ENCODE measurements at places on chromosomes 4 and X.

- DNase-seq: no peak
Measured at GRCh38 chr4:137946453-137947174, 295.5 kb downstream of the SLC7A11 start.

DNA sequence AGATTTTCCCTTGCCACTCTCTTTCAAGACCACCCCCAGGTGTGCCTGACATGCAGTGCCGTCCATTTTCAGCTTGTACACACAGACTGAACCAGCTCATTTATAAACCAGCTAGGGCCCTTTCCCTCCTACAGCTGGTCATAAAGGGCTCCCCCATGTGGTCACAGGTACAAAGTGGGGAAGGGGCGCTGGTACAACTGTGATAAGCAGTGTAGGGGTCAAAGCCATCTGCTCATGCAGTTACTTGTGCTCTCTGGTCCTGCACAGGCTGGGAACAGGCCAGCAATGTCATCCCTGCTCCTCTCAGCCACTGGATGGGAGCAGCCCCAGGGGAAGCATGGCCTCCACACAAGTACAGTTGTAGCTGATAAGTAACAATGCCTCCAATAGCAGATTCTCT lies 20.6 kb downstream of the GABRQ start:
- DNase-seq: no peak

DNA sequence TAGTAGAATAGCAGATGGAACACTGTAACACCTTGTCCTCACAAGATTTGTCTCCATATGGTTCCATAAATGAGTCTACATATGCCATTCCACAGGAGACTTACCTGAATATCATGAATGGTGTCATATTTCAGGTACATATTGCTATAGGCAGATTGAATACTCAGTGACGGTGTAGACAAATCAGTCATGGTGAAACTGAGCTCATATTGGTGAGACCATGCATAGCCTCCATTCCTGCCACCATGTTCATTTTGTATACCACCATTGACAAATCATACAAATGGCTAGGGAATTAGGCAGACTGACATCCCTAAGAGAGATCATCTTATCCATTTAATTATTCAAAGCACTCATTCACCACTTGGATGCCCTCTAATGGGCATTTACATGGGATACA lies 38.0 kb upstream of the SPP1 start:
- no peak for DNase-seq

DNA sequence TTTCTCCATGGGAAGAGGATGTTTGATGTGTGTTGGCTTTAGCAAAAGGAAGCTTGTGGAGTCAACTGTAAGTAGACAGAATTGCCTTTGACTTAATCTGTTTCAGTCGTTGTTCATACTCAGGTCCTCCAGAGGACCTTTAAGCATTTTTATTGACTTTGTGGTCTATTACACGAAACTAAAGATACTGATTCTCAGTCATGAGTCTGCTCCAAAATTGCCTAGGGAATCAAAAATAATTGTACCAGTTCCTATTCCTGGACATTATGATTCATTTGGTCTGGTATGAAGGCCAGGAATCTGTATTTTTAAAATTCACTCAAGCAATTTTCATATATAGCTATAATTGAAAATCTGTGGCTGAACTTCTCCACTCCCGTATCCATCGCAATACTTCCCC lies 38.6 kb downstream of the AR start:
- no peak for DNase-seq

DNA sequence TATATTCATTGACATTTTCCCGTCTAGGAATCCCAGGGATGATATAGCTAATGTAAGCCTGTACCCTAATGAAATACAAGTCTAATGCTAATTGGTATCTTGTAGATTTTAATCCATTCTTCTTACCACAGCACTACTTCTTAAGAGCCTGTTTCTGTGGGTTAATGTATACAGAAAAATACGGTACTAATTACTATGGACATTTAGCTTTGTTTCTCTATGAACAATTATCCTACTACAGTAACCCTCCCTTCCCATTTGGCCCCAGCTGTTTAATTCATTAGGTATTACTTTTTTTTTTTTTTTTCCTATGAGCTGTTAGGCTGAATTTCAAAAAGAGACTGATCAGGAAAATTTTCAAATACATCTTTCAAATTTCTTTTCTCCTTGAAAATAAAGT lies 245.1 kb upstream of the SLC7A11 start:
- DNase-seq: no peak
